ENCODE measurements at places on chromosomes 16 and 17.
A peak's percentile ranks its signal among the peaks of the same experiment; 100 is the strongest.

- DNase-seq, result peak; percentile 51
These were observed 56.7 kb downstream of the PLXDC1 start for GRCh38 chr17:39094607-39095308.

GRCh38 chr16:55706739-55707384 lies 51.1 kb downstream of the SLC6A2 start:
- DNase-seq, result no peak

GRCh38 chr17:46976626-46977270 lies 2.3 kb downstream of the RPRML start:
- DNase-seq, result no peak

- no peak for DNase-seq
These were observed 495 bp upstream of the CMTR2 start for GRCh38 chr16:71289732-71290062.

DNA sequence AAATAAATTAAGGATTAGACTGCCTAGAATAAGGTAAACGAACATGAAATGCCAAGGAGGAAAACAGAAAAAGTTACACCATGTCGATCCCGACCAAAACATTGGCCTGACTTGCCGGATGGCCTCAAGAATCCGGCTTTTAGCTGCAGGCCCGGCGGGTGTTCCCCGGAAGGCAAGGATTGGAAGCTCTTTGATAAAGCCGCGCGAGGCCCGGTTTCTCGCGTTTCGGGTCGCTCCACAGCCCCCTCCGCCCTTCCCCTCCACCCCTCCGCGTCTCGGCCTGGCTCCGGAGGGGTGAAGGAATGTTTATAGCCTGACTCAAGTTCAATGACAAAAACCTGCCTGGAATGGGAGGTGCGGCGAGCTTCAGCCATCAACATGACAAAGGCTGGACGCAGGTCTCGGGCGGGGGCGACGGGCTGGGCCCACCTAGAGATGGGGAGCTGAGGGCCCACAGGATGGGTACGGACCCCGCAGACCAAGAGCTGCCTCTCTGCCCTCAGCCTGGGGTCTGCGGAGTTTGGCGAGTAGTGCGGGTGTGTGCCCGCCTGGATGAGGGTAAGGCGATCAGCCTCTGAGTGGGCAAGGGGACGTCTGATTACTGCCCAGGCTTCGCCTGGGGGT lies 2.6 kb downstream of the PRAC1 start:
- no peak for DNase-seq

DNA sequence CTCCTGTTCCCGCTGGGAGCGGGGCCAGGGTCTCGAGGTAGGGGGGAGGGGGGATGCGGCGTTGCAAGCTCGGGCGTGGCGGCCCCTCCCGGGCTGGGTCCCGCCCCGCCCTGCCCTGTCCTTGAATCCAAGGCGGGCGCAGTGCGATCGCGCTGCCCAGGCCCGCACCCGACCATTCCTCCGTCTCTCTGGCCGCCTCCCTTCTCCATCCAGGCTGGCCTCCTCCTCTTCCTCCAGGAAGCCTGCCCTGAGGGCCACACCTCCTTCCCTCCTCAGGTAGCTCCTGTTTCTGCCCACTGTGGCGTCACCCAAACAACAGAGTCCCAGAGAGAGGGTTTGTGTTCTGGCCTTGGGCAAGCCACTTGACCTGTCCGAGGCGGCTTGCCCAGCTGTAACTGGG lies 43.0 kb upstream of the TAC4 start:
- no peak for DNase-seq

DNA sequence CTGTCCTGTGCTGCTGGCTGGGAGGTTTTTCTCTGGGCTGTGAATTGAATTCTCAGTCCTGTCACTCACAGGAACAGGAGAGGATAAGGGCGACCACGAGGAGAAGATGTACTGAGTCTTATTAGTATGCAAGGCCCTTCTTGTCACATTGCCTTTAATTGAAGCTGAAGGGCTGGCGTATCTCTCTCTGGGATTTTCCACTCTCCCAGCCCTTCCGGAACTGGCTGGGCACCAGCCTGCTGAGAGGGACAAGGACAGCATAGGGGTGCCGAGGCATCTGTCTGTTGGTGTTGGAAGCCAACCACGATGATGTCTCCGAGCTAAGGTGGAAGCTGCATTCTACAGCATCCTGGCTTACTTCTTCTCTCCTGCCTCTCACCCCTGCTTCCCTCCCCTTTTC lies 33.2 kb downstream of the GPRC5B start:
- no peak for DNase-seq

- no peak for DNase-seq
These were observed 10.9 kb upstream of the GINS2 start for GRCh38 chr16:85699628-85700027.

- no peak for DNase-seq
These were observed 20.5 kb upstream of the SMPD3 start for GRCh38 chr16:68468842-68469241.

GRCh38 chr16:11806721-11807120 lies 9.7 kb upstream of the ZC3H7A start:
- DNase-seq, result no peak

- no peak for DNase-seq
These were observed 604 bp downstream of the HS3ST3B1 start for GRCh38 chr17:14301279-14302090.

DNA sequence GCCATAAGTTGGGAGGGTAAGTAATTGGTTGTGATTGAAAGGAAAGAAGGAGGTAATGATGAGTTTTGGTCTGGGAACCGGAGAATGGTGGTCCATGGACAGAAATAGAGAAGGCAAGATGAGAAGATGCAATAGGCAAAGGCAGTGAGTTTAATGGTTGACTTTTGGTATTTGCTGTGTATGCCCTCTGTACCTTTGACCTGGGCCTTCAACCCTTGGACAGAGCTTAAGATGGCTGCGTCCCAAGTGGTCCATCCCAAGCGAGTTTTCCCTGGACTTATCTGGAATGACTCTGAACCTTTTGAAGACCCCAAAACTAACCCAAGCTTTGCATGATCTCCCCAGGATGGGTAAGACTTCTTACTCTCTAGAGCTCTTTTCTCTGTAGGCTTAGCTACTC lies 664.5 kb downstream of the MAF start:
- DNase-seq, result no peak

DNA sequence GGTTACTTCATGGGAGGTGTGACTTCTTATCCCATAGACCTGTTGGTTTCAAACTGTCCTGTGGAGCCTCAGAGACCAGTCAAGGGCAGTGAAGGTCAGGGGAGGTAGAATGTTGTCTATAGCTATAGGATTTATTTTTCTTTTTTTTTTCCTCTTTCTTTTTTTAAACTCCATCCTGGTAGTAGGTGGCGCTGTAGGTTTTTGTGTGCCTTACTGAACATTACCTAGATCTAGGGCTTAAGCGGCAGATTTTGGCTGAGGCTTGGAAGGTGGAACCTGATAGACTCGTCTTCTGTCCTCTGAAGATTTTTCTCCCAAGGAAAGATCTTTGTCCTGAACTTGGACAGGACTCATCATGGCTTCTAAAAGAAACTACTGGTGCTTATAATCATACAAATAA lies 8.2 kb upstream of the LASP1NB start:
- no peak for DNase-seq

GRCh38 chr17:50177983-50178834 lies 12.4 kb downstream of the SGCA start:
- peak; percentile 60 for DNase-seq

DNA sequence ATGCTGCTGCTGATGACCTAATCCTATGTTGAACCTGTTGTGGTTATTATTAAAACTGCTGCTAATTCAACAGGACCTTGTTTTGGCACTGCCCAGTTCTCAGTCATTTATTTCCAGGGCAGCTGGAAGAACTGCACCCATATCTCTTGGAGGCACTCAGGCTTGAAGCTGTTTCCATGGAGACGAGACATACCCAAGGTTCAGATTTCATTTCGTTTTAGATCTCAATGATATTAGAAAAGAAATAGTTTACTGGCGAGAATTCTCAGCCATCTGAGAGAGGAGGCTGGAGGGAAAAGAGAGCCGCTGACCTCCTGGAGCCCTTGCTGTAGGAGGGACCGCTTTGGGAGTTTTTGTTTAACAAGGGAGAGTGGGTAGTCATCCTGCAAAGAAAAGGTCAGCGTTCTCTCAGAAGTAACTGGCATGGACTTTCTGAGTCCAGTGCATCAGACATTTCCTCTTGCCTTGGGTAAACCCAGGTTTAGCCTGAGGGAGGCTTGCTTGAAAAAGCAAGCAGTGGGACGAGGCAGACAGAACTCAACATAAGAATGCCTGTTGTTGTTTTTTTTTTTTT lies 75.4 kb downstream of the YPEL2 start:
- DNase-seq, result no peak

GRCh38 chr17:37064206-37064605 lies 115.5 kb downstream of the AATF start:
- DNase-seq, result no peak

DNA sequence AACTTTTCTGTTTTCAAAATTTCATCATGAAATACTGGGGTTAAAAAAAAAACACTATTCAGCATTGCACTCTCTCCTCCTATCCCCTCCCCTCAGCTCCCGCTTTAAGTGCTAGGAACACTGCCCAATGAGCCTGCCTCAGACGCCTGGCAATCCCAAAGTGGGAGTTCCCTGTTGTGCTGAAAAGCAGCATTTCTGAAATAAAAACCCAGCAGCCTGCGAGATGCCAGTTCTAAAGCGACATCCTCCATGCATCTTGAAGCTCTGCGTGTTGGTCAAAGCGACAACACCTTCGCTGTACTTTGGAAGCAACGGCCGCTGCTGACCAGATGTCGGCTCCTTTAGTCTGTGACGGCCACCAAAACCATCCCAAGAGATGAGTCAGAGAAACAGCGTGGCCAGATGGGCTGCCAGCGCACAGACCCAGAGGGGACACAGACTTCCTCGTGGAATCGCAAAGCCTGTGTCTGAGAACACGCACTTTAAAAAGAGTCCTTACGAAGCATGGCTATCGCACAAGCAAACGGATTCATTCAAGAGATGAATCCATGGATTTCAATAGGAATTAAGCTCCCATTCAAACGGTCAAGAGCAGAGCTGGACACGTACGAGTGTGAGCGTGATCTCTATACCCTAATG lies 32.8 kb downstream of the FBXO31 start:
- no peak for DNase-seq

GRCh38 chr17:20063665-20064648 lies 54.8 kb downstream of the SPECC1 start:
- DNase-seq, result no peak

DNA sequence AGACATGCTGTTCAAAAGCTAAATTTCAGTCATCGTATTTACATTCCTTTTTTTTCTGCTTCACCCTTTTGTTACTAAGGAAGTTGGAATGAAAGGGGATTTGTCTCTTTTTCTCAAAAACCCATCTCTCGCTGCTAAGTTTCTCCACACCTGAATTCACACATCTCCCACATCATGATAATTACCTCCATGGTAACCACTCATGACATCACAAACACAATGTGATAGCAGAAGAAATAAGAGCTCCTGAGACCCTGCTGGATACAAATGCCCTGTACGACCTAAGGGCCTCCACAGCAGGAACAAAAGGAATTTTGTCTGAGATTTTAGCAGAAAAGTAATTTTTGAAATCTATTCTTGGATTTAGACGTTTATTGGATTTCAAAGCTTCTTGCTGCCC lies 82.6 kb upstream of the GNAO1 start:
- no peak for DNase-seq

GRCh38 chr17:42518046-42518754 lies 17.8 kb upstream of the NAGLU start:
- DNase-seq, result no peak

DNA sequence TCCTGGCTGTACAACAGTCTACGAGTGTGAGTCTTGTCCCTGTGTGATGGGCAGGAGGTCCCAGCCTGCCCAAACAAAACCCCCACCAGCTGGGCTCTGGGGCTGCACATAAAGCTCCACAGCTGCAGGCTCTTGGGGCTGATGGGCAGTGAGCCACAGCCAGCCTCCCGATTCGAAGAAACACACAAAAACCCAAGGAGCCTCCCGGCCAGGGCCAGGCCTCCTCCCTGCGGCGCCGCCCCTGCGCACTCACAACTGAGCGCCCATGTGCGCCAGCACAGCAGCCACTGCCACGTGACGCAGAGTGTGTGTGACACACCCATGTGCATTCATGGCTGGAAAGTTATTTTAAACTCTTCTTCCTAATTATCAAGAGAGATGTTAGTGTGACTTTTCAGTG lies 30.6 kb upstream of the FAAP100 start:
- no peak for DNase-seq

DNA sequence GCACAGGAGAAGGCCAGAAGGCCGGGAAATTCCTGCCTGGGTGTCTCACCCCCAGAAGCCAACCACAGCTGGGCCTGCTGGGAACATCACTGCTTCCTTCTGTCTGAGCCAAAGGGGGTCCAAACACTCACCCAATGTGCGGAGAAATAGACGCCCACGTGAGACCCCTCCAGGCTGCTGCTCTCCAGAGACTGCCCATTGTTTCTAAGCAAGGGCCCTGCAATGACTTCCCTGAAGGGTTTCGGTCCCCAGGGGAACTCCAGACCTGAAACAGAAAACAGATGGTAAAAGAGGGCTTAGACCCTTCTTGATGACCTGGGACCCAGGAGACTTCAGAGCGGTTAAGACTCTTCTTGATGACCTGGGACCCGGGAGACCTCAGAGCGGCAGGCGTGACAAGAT lies 41.3 kb downstream of the MRM3 start:
- DNase-seq, result no peak

DNA sequence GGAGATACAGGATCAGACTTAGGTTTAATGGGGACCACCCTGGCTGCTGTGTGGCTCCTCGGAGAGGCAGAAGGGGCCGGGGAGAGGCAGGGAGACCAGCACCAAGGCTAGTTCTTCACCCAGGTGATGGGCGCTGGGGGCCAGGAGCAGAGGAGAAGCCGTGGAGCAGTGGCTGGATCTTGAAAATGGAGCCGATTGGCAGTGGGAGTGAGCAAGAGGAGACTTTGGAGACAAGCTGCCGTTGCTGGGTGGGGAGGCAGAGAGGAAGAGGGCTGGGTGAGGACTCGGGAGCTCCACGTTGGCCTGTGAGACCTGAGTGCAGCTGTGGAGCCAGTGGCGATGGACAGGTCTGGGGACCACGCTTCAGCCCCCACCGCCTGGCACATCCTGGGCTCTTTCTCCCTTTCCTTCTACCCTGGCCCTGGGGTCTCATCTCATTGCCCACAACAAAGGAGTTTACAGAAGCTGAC lies 9.0 kb downstream of the RAB11FIP4 start:
- no peak for DNase-seq

DNA sequence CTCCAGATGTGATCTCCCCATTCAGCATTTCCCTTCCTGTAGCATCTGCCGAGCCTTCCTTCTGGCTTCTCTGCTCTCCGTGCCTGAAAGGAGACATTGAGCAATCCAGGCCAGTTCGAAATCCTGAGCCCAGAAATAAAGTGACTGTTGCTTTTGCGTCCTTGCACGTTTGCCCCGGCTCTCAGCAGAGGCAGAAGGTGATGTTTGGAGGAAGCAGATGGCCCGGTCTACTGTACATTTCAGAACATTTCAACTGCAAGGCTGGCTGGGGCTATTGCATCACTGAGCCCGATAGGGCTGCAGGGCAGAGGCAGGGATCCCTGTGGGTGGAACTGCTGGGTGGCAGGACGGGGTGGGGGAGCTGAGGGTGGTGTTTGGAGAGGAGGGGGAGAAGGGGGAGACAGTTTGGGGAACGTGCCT lies 29.4 kb downstream of the IRF8 start:
- DNase-seq, result no peak

GRCh38 chr16:86893506-86893905 lies 315.2 kb downstream of the FOXL1 start:
- no peak for DNase-seq
